ENCODE measurements at places on chromosomes 6 and 20. TPM values are rescaled to one million over a fixed set of nuclear protein-coding genes. Genes with fewer than 3 reads are reported as not detected.

Gene SSTR4
- polyA plus RNA-seq, result not detected

Gene FAM184A
- 0.49 TPM for polyA plus RNA-seq

Gene TNXB
- 0.55 TPM for polyA plus RNA-seq

Gene TREML1
- not detected for polyA plus RNA-seq

Gene TPD52L2
- polyA plus RNA-seq, result 161 TPM

Gene LHFPL5
- polyA plus RNA-seq, result not detected

DNA sequence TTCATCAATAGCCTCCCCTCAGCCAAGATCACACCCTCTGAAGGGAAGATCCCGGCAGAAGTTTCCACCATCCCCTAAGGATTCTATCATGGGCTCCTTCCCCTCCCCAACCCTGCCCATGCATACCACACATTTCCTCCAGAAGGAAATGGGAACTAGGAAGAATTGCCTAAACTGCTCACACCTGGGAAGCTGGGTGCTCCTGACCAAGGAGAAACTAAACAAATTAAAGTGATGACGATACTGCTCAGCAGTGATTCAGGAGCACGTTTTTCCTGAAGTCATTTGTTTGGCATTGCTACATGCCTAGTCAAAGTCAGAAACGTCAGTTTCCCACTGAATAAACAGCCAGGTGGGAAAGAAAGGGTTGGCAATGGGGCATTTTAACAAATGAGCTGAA lies 136.1 kb upstream of the CDYL start:
- H3K36me3 ChIP-seq, result no peaks in the 10 kb centered on the region
- no peaks in the 10 kb centered on the region for H3K27me3 ChIP-seq
- no peaks in the 10 kb centered on the region for H3K4me1 ChIP-seq
- H3K4me3 ChIP-seq, result no peak overlapping the region

DNA sequence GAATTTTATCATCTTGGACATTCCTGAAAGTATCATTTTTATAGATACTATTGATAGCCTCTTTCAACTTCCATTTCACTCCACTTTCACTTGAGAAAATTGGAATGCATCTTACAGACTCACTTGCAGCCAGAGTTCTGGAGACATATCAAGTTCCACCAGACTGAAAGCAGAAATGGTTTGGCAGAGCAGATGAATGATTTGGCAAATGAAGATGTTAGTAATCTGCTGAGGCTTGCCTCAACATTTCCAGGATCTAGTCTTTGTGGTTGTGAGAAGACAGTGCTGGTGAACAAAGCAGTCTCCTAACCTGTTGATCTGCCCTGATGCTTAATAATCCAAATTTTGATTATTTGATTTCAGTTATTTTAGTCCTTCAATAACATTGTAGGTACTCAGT lies 202.6 kb downstream of the TRDN start:
- H3K4me1 ChIP-seq, result no peaks in the 10 kb centered on the region
- H3K36me3 ChIP-seq, result no peaks in the 10 kb centered on the region
- H3K27me3 ChIP-seq, result no peaks in the 10 kb centered on the region
- no peak for DNase-seq
- no peak overlapping the region for H3K27ac ChIP-seq
- H3K4me3 ChIP-seq, result no peak overlapping the region

DNA sequence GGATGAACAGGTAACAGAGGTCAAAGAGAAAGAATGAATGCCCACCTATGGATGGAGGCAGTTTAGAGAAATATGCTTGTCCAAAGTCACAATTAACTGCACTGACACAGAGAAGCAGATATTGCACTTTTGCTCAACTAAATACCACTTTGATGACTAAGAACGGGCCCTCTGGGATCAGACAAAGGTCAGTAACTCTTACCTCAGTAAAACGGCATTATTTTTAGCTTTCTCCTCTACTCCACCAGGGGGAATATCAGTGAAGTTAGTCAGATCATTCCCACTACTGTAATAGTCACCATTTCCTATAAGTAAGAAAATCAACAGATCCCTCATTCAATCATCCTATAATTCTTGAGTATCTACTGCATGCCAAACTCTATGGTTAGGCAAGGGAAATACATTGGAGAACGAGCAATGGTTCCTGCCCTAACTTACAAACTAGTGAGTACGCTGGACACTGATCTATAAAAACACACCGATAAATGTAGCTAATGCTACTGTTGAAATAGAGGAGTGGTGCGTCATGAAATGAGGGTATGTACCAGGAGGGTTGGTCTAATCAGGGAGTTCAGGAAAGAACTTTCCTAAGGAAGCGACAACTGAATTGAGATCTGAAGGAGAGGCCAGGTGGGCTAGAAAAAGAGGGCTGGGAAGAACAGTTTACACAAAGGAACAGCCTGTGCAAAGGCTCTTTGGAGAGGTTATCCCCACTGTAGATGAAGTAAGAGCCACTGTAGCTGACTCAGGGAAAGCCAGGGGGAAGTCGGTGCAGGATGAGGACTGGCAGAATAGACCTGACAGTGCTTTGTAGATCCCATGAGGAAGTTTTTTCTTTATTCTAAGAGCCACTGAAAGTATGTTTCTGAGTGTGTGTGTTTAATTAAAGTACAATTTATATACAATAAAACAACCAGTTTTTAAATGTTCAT lies 9.2 kb downstream of the ECI2 start:
- no peak overlapping the region for H3K4me3 ChIP-seq
- peaks cover 79% of the 10 kb centered on the region for H3K36me3 ChIP-seq
- DNase-seq, result no peak
- no peak overlapping the region for H3K27ac ChIP-seq

- H3K36me3 ChIP-seq, result no peaks in the 10 kb centered on the region
- no peaks in the 10 kb centered on the region for H3K4me1 ChIP-seq
- H3K27ac ChIP-seq, result no peak overlapping the region
- no peak for DNase-seq
Measured at GRCh38 chr6:54970337-54970736, 123.8 kb downstream of the FAM83B start.

- H3K4me3 ChIP-seq, result peak overlapping the region; percentile 89
- DNase-seq, result no peak
- H3K27ac ChIP-seq, result peak overlapping the region; percentile 96
- peaks cover 3% of the 10 kb centered on the region for H3K36me3 ChIP-seq
- no peaks in the 10 kb centered on the region for H3K27me3 ChIP-seq
- peaks cover 21% of the 10 kb centered on the region for H3K4me1 ChIP-seq
Measured at GRCh38 chr20:33992145-33992922, 1.4 kb upstream of the RALY start.

GRCh38 chr6:122476131-122476530 lies 4.5 kb upstream of the SERINC1 start:
- DNase-seq, result peak; percentile 38
- H3K36me3 ChIP-seq, result no peaks in the 10 kb centered on the region
- H3K4me1 ChIP-seq, result no peaks in the 10 kb centered on the region
- H3K27me3 ChIP-seq, result no peaks in the 10 kb centered on the region
- no peak overlapping the region for H3K27ac ChIP-seq
- H3K4me3 ChIP-seq, result no peak overlapping the region

- H3K27me3 ChIP-seq, result no peaks in the 10 kb centered on the region
- no peak overlapping the region for H3K4me3 ChIP-seq
- no peak overlapping the region for H3K27ac ChIP-seq
- DNase-seq, result peak; percentile 41
Measured at GRCh38 chr20:35145141-35145564, 2.0 kb downstream of the EDEM2 start.

GRCh38 chr6:38695227-38695900 lies 7.6 kb downstream of the GLO1 start:
- H3K36me3 ChIP-seq, result peaks cover 22% of the 10 kb centered on the region
- no peak for DNase-seq
- H3K27me3 ChIP-seq, result no peaks in the 10 kb centered on the region
- H3K4me1 ChIP-seq, result no peaks in the 10 kb centered on the region

DNA sequence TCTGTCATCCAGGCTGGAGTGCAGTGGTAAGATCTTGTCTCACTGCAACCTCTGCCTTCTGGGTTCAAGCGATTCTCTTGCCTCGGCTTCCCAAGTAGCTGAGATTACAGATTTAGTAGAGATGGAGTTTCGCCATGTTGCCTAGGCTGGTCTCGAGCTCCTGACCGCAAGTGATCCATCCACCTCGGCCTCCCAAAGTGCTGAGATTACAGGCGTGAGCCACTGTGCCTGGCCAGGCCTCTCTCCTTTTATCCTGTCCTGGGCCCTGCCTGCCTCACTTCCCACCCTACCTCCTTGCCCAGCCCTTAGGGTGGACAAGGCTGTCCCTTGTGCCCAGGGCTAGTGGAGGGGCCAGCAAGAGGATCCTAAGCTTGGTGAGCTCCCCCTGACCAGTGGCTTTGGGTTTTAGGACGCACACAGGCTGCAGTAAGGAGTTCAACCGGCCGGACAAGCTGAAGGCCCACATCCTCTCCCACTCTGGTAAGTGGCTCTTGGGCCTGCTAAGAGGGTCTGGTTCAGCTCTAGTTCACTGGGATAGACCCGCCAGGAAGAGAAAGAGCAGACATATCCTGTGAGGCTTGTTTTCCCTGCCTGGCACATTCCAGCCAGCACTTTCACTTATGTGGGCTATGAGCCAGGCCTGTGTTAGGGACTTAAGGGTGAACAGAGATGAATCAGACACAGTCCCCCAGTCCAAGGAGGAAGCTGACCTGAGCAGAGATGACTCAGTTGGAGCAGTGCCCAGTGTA lies 21.9 kb upstream of the CHMP4B start:
- no peak overlapping the region for H3K4me3 ChIP-seq
- H3K36me3 ChIP-seq, result no peaks in the 10 kb centered on the region
- no peaks in the 10 kb centered on the region for H3K27me3 ChIP-seq
- H3K27ac ChIP-seq, result peak overlapping the region; percentile 81
- H3K4me1 ChIP-seq, result peaks cover 30% of the 10 kb centered on the region

DNA sequence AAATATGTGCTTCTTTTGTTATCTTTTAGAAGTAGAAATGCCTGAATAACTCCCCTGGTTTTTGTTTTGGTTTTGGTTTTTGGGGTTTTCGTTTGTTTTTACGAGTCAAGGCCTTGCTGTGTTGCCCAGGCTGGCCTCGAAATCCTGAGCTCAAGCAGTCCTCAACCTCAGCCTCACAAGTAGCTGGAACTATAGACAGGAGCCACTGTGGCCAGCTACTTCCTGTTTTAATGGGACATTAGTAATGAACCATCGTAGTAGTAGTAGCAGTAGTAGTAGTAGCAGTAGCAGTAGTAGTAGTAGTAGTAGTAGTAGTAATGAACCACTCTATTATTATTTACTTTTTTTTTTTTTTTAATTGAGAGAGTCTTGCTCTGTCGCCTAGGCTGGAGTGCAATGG lies 66.0 kb downstream of the UBR2 start:
- H3K27me3 ChIP-seq, result no peaks in the 10 kb centered on the region
- H3K4me1 ChIP-seq, result no peaks in the 10 kb centered on the region
- H3K36me3 ChIP-seq, result peaks cover 15% of the 10 kb centered on the region
- H3K4me3 ChIP-seq, result no peak overlapping the region
- DNase-seq, result no peak

GRCh38 chr6:128739112-128739511 lies 143.8 kb upstream of the LAMA2 start:
- no peak for DNase-seq
- H3K27me3 ChIP-seq, result no peaks in the 10 kb centered on the region
- no peaks in the 10 kb centered on the region for H3K4me1 ChIP-seq
- H3K36me3 ChIP-seq, result no peaks in the 10 kb centered on the region
- no peak overlapping the region for H3K4me3 ChIP-seq
- no peak overlapping the region for H3K27ac ChIP-seq

DNA sequence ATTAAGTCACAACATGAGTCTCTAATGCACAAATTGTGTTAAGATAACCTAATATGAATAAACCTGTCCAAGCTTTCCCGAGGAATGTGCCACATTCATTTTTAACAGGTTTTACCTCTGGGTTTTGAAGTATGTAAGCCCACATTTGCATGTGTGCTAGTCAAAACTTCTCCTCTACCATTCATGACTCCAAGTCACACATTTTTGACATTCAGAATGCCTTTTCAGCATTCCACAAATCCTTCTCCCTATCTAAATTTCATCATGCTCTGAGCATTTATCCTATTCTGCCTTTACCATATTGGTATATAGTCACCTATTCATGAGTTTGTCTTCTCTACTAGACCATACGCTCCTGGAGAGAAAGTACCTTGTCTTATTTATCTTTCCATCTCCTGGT lies 56.5 kb downstream of the ADGRF5 start:
- no peak overlapping the region for H3K4me3 ChIP-seq
- H3K27ac ChIP-seq, result no peak overlapping the region
- H3K27me3 ChIP-seq, result peaks cover 18% of the 10 kb centered on the region
- no peaks in the 10 kb centered on the region for H3K4me1 ChIP-seq
- no peak for DNase-seq
- H3K36me3 ChIP-seq, result no peaks in the 10 kb centered on the region

DNA sequence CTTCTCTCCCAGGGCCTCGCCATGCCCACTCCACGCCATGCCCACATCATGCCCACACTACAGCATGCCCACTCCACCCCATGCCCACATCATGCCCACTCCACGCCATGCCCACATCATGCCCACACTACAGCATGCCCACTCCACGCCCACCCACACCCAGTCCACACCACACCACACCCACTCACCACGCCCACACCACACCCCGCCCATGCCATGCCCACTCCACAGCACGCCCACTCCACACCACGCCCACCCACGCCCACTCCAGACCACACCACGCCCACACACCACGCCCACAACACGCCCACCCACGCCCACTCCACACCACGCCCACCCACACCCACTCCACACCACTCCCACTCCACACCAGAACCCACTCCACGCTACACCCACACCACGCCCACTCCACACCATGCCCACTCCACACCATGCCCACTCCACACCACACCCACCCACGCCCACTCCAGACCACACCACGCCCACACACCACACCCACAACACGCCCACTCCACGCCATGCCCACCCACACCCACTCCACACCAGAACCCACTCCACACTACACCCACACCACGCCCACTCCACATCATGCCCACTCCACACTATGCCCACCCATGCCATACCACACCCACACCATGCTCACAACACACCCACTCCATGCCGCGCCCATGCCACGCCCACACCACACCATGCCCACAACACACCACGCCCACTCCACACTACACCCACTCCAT lies 88.6 kb downstream of the ERMARD start:
- H3K4me3 ChIP-seq, result no peak overlapping the region
- no peak overlapping the region for H3K27ac ChIP-seq
- no peaks in the 10 kb centered on the region for H3K4me1 ChIP-seq
- H3K36me3 ChIP-seq, result no peaks in the 10 kb centered on the region
- DNase-seq, result peak; percentile 8
- no peaks in the 10 kb centered on the region for H3K27me3 ChIP-seq

- no peaks in the 10 kb centered on the region for H3K36me3 ChIP-seq
- no peak overlapping the region for H3K4me3 ChIP-seq
- no peaks in the 10 kb centered on the region for H3K27me3 ChIP-seq
Measured at GRCh38 chr6:6599468-6599873, 11.0 kb downstream of the LY86 start.

All from SK-N-SH (cell line).